ENCODE measurements at places on chromosomes 1 and 21. TPM values are rescaled to one million over a fixed set of nuclear protein-coding genes. Genes with fewer than 3 reads are reported as not detected.

The MYOCOS gene
- total RNA-seq: not detected

The CHRM3 gene
- under 0.01 TPM for total RNA-seq

The PGLYRP3 gene
- not detected for total RNA-seq

The FAM151A gene
- total RNA-seq: not detected

- H3K27ac ChIP-seq: no peak overlapping the region
- H3K4me1 ChIP-seq: peaks cover 5% of the 10 kb centered on the region
- H3K27me3 ChIP-seq: no peaks in the 10 kb centered on the region
- H3K4me3 ChIP-seq: no peak overlapping the region
- no peaks in the 10 kb centered on the region for H3K36me3 ChIP-seq
Observed at GRCh38 chr1:94619731-94620130, 78.2 kb upstream of the F3 start.

DNA sequence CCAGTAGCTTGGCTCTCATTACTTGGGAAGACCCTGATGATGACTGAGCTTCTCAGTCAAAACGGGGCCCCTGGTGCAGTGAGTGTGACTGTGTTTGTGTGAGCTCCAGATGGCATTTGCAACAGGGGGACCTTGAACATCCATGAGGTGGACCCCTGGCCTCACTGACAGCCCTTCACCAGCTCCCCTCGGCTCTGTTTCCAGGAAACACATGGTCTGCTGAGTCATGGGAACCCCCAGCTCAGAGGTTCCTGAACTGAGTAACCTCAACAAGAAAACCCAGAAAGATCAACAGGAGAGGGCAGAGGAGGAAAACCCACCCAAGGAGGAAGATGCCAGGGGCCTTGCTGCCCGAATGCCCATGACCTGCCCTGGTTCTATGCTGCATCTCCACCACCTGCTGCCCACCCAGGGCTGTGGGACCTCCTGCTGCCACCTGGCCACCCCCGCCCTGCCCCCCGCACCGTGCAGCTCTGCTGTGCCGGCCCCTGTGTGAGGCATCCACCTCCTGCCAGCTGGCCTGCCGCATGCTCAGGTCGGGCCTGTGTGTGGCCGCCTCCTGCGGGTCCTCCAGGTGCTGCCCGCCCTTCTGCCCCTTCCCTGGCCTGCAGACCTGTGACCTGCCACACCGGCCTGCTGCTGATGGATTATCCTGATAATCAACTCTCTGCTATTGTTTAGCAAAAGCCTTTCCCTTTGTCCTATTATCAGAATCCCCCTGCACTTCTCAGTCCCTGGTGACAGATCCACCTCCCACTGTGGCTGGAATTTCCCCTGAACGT lies 4.2 kb upstream of the KRTAP12-1 start:
- no peak overlapping the region for H3K27ac ChIP-seq
- H3K4me1 ChIP-seq: no peaks in the 10 kb centered on the region
- no peak overlapping the region for H3K4me3 ChIP-seq

- H3K27me3 ChIP-seq: no peaks in the 10 kb centered on the region
- H3K36me3 ChIP-seq: no peaks in the 10 kb centered on the region
- H3K4me3 ChIP-seq: peak overlapping the region; percentile 90
- peak overlapping the region; percentile 57 for H3K27ac ChIP-seq
- H3K4me1 ChIP-seq: peaks cover 18% of the 10 kb centered on the region
Observed at GRCh38 chr1:153922076-153922971, 448 bp downstream of the GATAD2B start.

- H3K27ac ChIP-seq: no peak overlapping the region
- H3K36me3 ChIP-seq: no peaks in the 10 kb centered on the region
- H3K4me1 ChIP-seq: peaks cover 2% of the 10 kb centered on the region
- no peak overlapping the region for H3K4me3 ChIP-seq
Observed at GRCh38 chr1:197920067-197920396, 2.9 kb downstream of the LHX9 start.

GRCh38 chr1:81804312-81804711 lies 3.6 kb downstream of the ADGRL2 start:
- no peaks in the 10 kb centered on the region for H3K4me1 ChIP-seq
- H3K27me3 ChIP-seq: no peaks in the 10 kb centered on the region
- H3K36me3 ChIP-seq: no peaks in the 10 kb centered on the region
- H3K27ac ChIP-seq: no peak overlapping the region
- H3K4me3 ChIP-seq: peak overlapping the region; percentile 79

All from fibroblast of lung (primary cell).